Heart right ventricle (tissue), 16 donors: ENCODE measurements at places on chromosomes 1 and 21. TPM values are rescaled to one million over a fixed set of nuclear protein-coding genes. Genes with fewer than 3 reads are reported as not detected.

DNA sequence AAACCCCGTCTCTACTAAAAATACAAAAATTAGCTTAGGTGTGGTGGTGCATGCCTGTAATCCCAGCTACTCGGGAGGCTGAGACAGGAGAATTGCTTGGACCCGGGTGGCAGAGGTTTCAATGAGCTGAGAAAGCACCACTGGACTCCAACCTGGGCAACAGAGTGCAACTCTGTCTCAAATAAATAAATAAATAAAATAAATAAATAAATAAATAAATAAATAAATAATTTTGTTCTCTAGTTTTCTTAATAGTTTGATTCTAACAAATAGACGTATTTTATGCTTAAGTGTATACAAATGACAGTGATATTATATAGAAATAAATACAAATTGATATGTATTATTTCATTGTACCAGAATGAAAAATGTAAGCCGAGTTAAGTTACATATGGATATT lies 339.9 kb upstream of the OLFM3 start:
- no peak for DNase-seq

GRCh38 chr1:220303871-220304270 lies 31.6 kb upstream of the RAB3GAP2 start:
- DNase-seq: no peak

DNA sequence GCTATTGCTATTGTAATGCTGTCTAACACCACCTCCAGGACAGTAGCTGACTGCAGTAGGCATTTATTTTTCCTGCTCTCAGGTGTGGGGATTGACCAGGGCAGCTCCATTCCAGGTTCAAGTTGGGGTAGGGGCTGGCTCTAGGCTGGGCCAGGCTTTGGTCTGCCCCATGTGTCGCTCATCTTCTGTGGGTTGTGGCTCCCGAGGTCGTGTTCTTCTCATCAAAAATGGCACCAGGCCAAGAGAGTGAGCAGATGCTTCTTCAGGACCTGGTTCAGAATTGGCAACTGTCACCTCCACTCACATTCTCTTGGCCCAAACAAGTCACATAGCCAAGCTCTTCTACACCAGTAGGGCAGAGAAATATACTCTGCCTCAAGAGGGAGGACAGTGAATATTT lies 133.7 kb downstream of the PTPRU start:
- no peak for DNase-seq

GRCh38 chr1:44345187-44345775 lies 9.8 kb downstream of the ERI3 start:
- DNase-seq: no peak

GRCh38 chr1:193516755-193517388 lies 330.5 kb upstream of the B3GALT2 start:
- DNase-seq: no peak

DNA sequence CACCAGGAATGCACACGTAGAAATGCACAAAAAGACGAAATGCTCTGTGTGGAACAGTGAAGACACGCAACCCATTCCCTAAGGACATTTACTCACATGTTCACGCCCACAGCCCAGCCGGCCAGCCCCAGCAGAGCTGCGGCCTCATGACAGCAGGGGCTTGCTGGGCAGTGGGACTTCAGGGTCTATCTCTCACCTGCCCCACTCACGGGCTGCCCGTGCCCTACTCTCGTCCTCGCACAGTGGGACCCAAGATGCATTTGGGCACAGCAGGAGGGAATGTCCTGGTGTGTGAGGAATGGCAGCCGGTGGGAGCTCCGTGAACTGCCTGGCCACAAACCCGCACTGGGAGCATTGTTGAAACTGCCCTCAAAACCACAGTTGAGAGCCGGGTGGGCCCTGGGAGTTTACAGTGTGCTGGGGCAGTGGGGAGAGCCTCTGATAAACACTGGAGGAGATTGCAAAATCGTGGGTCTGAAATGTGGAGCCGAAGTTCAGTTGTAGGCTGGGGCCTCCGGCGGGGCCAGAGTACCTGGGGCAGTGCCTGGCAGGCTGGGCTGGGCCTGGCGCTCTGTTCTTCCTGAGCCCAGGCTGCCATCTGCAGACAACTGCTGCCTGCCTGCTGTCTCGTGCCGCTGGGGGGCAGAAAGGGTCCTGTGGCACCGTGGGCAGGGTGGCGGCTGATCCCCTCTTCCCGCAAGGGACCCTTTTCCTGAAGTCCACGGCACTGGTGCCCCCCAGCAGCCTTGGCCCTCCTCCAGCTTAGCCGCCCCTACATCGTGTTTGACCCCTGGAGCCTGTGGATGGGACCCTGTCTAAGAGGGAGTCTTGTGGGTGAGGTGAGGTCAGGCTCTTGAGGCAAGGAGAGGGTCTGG lies 20.7 kb upstream of the POFUT2 start:
- DNase-seq: no peak

- DNase-seq: no peak
Observed at GRCh38 chr1:54227891-54228310, 27.9 kb downstream of the MRPL37 start.

- no peak for DNase-seq
Observed at GRCh38 chr1:221371705-221372104, 370.2 kb downstream of the DUSP10 start.

GRCh38 chr1:9867408-9868243 lies 42.4 kb downstream of the CTNNBIP1 start:
- peak; percentile 79 for DNase-seq

DNA sequence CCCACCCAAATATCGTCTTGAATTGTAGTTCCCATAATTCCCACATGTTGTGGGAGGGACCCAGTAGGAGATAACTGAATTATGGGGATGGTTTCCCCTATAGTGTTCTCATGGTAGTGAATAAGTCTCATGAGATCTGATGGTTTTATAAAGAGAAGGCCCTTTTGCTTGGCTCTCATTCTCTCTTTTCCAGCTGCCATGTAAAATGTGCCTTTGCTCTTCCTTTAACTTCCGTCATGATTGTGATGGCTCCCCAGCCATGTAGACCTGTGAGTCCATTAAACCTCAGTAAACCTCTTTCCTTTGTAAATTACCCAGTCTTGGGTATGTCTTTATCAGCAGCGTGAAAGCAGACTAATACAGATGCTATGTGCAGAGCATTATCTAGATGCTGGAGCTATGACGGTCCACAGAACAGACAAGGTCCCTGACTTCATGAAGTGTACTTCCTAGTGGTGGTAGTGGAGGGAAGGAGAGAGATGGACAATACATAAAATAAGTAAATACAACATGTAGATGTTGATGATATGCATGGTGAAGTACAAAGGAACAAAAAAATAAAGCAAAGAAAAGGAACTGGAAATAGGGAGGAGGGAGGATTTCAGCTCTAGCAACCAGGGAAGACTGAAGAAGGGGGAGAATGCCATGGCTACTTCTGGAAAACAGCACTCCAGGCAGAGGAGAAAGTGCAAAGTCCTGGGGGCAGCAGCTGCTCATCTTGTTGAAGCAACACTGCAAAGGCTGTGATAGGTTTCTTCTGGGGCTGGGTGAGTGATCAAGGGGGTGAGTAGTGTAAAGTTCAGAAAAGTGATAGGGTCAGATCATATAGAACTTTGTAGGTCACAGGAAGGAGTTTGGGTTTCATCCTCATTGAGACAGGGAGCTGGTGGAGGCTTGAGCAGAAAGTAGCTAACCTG lies 6.8 kb upstream of the RCAN1 start:
- DNase-seq: no peak

GRCh38 chr1:19769211-19769932 lies 30.3 kb downstream of the TMCO4 start:
- DNase-seq: no peak

GRCh38 chr1:226582966-226583365 lies 34.4 kb downstream of the STUM start:
- no peak for DNase-seq

DNA sequence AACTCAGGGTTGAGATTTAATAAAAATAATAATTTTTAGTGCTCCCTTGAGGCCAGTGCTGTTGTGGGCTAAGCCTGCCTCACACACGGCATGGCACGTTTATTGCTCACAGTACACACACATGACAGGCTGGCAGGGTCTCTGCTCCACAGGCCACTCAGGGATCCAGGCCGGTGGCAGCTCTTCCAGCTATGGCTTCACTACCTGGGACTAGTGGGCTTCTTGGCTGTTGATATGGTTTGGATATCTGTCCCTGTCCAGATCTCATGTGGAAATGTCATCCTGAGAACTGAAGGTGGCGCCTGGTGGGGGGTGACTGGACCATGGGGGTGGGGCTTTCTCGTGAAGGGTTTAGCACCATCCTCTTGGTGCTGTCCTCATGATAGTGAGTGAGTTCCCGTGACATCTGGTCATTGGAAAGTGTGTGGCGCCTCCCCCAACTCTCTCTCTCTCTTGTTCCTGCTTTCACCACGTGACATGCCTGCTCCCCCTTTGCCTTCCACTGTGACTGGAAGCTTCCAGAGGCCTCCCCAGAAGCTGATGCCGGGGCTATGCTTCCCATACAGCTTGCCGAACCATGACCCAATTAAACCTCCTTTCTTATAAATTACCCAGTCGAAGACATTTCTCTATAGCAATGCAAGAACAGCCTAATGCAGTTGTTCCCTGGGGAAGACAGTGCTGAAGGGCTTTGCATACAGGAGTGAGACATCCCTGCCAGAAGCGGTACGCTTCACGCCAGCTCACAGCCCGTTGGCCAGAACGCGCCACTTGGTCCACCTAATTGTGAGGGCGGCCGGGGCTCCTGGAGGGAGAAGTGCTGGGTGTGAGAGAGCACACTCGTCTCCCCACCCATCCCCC lies 226.9 kb upstream of the C1orf174 start:
- no peak for DNase-seq

- no peak for DNase-seq
Observed at GRCh38 chr21:40029888-40030287, 162.7 kb downstream of the PCP4 start.

DNA sequence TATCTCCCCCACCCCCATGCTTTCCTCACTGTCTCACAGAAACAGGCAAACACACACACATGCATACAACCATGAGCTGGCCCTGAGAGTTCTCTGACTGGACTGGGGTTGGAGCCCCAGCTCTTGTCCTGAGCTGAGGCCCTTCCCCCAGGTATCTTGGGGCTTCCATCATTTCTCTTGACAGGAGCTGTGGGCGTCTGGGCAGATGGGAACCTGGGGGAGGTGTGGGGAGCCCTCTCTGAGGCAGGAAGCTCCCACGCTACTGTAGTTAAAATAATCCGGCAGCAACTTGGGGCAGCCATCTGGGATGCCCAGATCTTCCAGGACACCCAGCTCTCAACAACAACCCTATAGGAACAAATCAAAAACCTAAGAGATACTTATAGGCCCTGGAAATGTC lies 2.7 kb upstream of the KIF21B start:
- DNase-seq: no peak

DNA sequence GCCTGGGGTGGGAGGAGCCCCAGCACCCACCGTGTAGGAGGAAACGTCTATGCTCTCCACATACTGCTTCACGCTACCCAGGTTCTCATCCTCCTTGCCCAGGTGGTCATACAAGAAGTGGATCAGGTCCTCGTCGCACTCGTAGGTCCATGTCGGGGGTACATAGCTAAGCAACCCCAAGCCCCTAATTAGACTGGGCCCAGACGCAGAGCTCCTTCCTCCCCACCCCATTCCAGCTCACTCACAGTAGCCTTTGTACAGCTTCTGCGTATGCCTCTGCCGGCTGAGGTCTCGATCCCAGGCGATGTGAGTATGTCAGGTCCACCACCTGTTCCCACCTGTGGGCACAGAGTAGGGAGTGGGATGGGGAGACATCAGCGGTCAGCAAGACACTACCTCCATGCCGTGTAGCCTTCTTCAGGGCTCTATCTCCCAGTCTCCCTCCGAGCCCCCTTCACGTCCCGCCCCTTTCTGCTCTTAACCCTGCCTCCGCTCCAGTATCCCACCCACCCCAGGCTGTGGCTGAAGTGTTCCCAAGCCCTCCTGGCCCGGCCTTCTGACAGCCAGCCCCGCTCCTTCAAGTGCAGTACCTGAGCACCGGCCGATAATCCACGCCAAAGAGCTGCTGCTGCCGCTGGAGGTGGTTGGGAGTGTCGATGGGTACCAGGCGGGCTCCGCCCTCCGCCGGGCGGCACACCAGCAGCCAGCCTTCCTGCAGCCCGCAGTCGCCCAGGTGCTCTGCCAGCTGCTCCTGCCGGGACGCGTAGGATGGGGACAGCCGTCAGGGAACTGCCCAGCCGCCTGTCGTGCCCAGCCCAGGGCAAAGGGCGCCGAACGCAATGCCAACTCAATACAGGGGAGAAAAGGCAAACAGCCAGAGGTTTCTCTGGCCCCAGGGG lies 919 bp downstream of the HECTD3 start:
- no peak for DNase-seq

GRCh38 chr1:61424382-61424781 lies 300.6 kb downstream of the TM2D1 start:
- no peak for DNase-seq

GRCh38 chr1:246577082-246577719 lies 10.9 kb downstream of the CNST start:
- DNase-seq: no peak

GRCh38 chr1:116110567-116111523 lies at the start of gene MAB21L3:
TSS of gene MAB21L3 (plus strand) at chr1:116111399. CDS start at chr1:116112616, 1,217 bp downstream.
- DNase-seq: no peak

DNA sequence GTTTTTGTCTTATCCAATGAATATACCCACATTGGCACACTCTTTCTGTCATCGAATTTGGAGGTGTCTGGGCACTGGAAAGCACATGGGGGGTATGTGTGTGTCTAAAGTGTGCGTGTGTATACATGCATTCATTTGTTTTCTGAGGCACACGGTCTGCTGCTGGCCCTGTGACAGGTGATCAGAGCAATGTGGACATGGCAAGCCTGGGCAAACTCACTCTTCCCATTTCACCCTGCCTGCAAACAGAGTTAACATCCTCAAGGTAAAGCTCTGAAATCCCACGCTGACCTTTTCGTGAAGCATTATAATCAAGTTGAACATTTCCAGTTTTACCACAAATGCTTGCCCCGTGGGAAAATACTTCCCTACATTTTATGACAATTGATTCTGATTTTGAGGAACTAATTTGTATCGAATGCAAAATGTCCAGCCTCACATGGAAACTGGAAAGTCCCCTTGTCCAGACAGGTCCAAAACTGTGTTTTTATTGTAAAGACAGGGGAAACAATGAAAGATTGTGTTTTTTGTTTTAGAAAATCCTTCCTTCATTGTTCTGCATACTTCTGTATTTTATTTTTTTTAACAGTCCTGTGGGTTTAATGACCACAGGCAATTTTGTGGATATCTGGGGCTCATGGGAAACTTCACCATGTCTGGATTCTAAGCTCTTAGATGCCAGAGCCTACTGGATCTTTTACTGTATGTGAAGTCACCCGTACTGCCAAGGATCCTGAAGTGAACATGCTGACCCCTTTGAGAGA lies 160.9 kb downstream of the PBX1 start:
- DNase-seq: no peak

GRCh38 chr1:24688033-24688432 lies 44.9 kb downstream of the SRRM1 start:
- no peak for DNase-seq

The OPN3 gene
- total RNA-seq: 9.1 TPM

The AKR7A3 gene
- 0.42 TPM for total RNA-seq

The FAM151A gene
- total RNA-seq: 0.70 TPM

The RHCE gene
- 0.47 TPM for total RNA-seq

The ACTN2 gene
- 2,366 TPM for total RNA-seq

The FOXD2 gene
- 0.09 TPM for total RNA-seq

The SLC22A15 gene
- 7.7 TPM for total RNA-seq

The AMY2A gene
- total RNA-seq: 1.0 TPM

The ASCL5 gene
- total RNA-seq: not detected

The TEDDM1 gene
- not detected for total RNA-seq
